ENCODE measurements at places on chromosomes 4 and X. TPM values are rescaled to one million over a fixed set of nuclear protein-coding genes. Genes with fewer than 3 reads are reported as not detected.
A peak's percentile ranks its signal among the peaks of the same experiment; 100 is the strongest.

DNA sequence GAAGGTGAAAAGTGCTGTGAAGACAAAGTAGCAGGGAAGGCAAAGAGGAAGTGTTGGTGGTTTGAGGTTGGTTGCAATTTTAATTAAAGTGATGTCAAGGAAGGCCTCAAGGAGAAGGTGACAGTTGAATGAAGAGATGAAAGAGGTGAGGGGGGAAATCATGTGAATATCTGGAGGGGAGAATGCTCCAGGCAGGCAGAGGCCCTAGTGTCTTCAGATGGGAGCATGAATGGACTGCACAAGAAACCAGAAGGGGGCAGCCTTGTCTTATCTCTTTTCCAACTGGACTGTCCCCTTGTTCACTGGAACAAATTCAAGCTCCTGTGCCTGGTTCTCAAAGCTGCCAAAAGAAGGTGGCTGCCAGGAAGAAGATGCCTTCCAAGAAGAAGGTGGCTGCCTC, 68.4 kb downstream of the MAOB start:
- no peak overlapping the region for H3K4me3 ChIP-seq
- no peak overlapping the region for H3K27ac ChIP-seq
- peak; percentile 52 for DNase-seq
- no peaks in the 10 kb centered on the region for H3K4me1 ChIP-seq
- H3K27me3 ChIP-seq: no peaks in the 10 kb centered on the region
- no peaks in the 10 kb centered on the region for H3K36me3 ChIP-seq

GRCh38 chr4:1506956-1507721, 100.9 kb upstream of the NKX1-1 start:
- no peak overlapping the region for H3K4me3 ChIP-seq
- H3K27ac ChIP-seq: no peak overlapping the region
- no peaks in the 10 kb centered on the region for H3K4me1 ChIP-seq
- DNase-seq: no peak

- no peaks in the 10 kb centered on the region for H3K36me3 ChIP-seq
- H3K27ac ChIP-seq: no peak overlapping the region
- peaks cover 29% of the 10 kb centered on the region for H3K4me1 ChIP-seq
- no peak for DNase-seq
- H3K4me3 ChIP-seq: no peak overlapping the region
- no peaks in the 10 kb centered on the region for H3K27me3 ChIP-seq
Observed at GRCh38 chr4:182134261-182134660, 108.9 kb upstream of the TENM3 start.

The NHS gene
- total RNA-seq: 0.13 TPM

DNA sequence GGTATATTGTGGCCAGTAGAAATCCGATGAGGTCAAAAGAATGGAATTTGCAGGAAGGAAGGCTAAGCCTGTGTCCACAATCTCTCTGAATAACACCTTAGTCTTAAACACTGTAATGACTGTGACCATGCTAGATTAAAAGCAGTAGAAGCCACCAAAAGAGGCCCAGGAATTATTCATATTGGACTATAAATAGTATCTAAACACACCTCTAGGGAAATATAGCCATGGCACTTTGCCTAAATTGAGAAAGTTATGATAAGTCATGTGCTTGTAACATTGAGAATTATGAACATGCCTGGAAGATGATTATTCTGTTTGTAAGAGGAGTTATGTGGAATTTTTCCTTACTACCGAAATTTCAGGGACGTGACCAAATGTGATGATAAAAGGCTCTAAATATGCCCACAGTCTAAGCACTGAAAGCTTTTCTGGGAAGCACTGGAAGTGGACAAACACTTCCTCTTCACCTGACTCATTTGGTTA, 298.5 kb downstream of the KCTD8 start:
- DNase-seq: no peak
- H3K4me1 ChIP-seq: no peaks in the 10 kb centered on the region
- no peak overlapping the region for H3K27ac ChIP-seq

GRCh38 chr4:174580597-174580996, 58.3 kb upstream of the HPGD start:
- H3K4me3 ChIP-seq: no peak overlapping the region
- H3K27me3 ChIP-seq: no peaks in the 10 kb centered on the region
- no peaks in the 10 kb centered on the region for H3K4me1 ChIP-seq

DNA sequence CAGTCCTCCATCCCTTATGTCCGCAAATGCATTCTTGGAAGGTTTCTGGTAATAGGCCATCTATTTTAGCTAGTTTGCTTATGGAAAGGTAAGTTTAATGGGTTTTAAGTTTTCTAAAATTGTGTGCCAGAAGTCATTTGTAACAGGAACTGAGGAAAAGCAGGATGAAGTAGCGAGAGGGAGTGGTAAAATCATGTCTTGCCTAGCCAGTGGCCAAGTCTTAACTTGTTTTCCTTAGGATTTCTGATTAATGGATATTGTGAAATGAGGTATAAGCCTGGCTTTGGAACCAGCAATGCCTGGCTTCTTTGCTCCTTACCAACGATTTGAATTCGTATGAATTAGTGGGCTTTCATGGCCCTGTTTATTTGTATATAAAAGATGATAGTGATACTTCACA, 7.3 kb downstream of the SEC24B start:
- no peak for DNase-seq
- peaks cover 36% of the 10 kb centered on the region for H3K4me1 ChIP-seq
- no peak overlapping the region for H3K4me3 ChIP-seq
- H3K36me3 ChIP-seq: peaks cover 7% of the 10 kb centered on the region

The CCDC110 gene
- not detected for total RNA-seq

The NKX3-2 gene
- 2.4 TPM for total RNA-seq

The GABRE gene
- total RNA-seq: not detected

The RPL39 gene
- total RNA-seq: 1,742 TPM

Data from A673 (cell line).